Brain (organoid and tissue), 16 donors: ENCODE measurements at places on chromosomes 2 and 18. TPM values are rescaled to one million over a fixed set of nuclear protein-coding genes. Genes with fewer than 3 reads are reported as not detected.

GRCh38 chr2:121137571-121137970 is 147.4 kb downstream of the TFCP2L1 start:
- DNase-seq, result no peak

DNA sequence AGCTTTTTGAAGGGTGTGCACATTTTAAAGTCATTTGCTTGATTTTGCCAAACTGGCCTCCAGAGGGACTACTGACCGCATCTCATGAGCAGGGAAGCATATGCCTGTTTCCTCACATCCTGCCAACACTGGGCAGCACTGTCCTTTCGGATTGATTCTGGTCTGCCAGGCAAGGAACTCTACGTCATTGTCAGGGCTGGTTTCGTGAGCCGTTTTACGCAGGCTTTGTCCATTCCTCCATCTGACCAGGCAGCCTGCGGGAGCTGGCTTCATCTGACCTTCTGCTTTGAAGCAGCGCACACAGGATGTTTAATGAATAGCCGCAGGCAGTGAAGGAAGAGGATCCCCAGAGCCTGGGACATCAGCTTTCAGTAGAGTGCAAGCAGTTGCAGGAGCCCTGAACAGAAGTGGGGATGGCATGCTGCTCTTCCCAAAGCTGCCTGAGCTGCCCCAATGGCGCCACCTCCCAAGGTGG is 46.3 kb upstream of the SEMA4C start:
- peak; percentile 56 for DNase-seq

DNA sequence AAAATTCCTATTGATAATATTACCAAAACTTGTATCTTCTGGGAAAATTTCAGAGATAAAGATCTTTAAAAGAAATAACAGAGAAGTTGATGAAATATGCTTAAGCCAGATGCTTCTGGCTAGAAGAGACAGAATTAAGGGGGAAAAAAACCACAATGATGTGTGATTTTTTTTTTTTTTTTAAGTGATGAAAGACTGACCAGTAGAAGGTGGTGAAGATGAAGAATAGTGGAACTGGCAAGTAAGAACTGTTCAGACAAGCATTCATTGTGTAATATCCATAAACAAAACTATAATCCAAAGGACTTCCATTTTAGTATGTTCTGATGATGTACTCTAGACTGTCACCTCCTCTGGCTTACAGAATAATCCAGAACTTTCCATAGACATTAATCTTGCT is 89.8 kb downstream of the INO80D start:
- no peak for DNase-seq

GRCh38 chr2:170276056-170276455 is 98.1 kb downstream of the MYO3B start:
- DNase-seq, result no peak

- no peak for DNase-seq
These were observed 13.5 kb downstream of the NDUFV2 start for GRCh38 chr18:9115984-9116383.

Gene DNAJC5G
- polyA plus RNA-seq, result not detected
